ENCODE measurements at places on chromosomes 7 and 10.

DNA sequence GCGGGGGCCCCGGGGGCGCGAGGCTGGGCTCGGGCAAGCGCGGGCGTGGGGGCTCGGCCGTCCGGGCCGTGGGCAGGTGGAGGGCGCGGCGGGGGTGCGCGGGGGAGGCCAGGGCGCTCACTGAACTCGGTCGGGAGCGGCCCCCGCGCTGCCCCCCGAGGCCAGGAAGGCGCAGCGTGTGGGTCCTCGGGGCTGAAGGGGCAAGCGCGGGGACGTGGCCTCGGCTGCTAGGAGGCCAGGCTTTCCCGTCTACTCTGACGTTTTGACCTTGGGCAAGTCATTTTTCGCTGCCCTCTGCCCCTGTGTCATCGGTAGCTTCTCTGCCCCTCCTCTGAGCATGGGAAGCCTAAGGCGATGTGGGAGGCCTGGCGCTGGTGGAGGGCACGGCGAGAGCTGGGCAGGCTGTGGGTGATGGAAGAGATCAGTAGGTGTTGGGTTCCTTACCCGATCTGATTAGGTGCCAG is 441 bp downstream of the FBH1 start:
- DNase-seq, result no peak

GRCh38 chr7:135877805-135878204 is 99.4 kb downstream of the MTPN start:
- no peak for DNase-seq

DNA sequence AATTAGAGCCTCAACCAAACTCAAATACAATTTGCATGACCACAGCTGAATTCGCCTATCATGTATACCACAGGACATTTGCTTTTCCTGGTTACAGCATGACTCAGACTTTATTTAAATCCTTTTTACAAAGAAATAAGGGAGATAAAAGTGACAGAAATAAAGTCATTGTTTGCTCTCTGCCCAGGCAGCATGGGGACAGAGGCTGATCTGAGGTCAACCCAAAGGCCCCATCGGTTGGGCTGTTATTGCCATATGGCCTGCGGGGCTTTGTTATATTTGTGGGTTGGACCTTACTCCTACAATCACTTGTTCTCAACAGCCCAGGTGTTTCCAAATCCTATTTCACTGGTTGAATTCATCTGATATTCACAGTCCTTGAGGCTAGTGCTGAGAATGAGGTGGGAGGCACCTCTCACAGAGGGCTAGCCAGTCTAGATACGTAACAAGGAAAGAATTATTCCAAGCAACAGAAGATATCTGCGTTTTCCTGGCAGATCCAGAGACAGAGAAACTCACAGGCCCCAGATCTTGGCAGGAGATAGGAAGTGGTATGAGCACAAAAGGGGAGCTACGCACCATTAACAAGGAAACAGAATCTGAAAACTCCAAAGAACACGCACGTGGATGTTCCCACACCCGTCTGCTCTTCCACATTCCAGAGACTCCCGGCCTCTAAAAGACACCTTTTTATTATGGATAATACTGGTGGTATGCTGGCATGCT is 117.3 kb downstream of the HIPK2 start:
- DNase-seq, result no peak

DNA sequence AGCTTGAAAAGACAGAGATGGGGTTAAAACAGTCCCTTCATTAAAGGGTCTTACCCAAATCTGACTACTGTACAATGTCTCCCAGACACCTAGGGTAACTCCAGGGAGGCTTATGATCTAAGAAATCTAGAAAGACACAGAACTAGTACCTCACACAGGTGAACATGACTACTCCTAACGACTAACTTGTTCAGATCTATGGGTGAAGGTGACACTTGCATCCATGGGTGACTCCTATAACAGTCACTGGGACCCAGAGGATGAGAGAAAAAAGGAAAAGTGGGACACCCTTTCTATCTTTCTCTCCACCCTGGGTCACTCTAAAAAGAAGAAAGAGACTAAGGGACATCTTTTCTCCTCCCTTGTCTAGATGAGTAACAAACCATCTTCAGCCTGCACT is 19.2 kb downstream of the AKR1C8 start:
- no peak for DNase-seq

GRCh38 chr10:101400585-101400984 is 46.6 kb downstream of the BTRC start:
- no peak for DNase-seq

GRCh38 chr7:27616186-27616491 is 46.5 kb downstream of the HIBADH start:
- no peak for DNase-seq

DNA sequence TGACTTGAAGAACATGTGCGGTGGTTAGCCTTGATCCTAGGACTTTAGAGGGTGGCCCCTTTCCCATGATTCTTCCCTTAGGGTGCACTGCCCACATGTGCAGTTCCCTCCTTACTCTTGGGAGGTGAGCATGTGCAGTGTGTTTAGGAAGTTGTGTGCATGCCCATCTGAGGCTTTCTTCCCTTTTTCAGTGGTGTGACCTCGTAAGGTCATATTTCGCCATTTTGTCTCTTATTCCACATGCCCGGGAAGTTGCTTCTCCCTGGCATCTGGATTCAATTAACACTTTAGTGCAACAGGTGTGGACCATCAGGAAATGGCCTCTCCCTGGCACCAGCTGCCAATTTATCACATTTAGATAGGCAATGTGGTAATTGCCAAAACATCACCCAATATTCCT is 380.6 kb upstream of the VSTM2A start:
- no peak for DNase-seq

- DNase-seq, result no peak
These were observed 4.1 kb downstream of the CPA1 start for GRCh38 chr7:130384371-130384801.

- no peak for DNase-seq
These were observed 10.0 kb upstream of the SERPINE1 start for GRCh38 chr7:101116898-101117297.

- no peak for DNase-seq
These were observed 75.1 kb downstream of the MAD1L1 start for GRCh38 chr7:2157473-2158279.

- no peak for DNase-seq
These were observed 1.6 kb downstream of the ZRANB1 start for GRCh38 chr10:124943301-124944092.

GRCh38 chr10:2980791-2981360 is 86.5 kb upstream of the PFKP start:
- no peak for DNase-seq

GRCh38 chr10:66680886-66681285 is 244.9 kb upstream of the LRRTM3 start:
- DNase-seq, result no peak

DNA sequence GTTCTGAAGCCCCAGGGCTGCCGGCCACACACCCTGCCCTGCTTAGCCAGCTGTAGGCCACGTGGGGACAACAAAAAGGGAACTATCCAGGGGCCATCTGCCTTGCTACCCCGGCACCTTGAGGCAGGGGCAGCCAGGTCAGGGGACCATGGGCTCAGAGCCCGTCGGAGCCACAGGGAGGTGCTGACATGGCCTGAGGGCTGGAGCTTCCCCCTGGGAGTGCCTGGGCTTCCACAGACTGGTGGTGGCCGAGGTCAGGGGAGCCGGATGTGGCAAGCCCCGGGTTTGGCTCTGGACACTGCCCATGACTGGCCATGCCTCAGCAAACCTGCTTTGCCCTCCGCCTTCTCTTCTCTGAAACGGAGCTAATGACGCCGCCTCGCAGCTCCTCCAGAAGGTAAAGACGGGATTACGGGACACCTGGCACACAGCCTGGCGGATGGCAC is 178.5 kb downstream of the EBF3 start:
- no peak for DNase-seq

- no peak for DNase-seq
These were observed 48.8 kb upstream of the DGKI start for GRCh38 chr7:137895301-137896221.

DNA sequence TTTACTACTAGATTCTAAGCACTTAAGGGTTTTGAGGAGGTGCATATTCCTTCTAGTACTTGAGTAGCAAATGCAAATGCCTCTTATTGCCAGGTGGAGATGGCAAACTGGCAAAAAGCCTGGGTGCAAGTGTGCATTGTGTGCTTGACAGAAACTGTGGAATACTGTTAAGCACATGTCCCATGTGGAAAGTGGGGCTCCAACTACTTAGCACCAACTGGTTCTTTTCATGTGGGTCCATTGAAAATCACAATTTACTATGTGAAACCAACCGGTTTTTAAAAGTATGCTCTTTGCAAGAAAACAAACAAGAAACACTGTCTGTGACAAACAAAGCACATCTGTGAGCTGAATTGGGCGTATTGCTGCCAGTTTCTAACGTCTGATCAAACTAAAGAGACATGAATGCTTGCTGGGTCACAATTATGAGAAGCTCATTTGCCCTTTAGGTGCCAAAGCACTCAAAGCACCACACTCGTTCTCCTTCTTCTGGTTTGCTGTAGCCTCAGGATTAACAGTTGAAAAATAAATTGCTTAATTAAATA is 197.4 kb downstream of the SEMA3E start:
- DNase-seq, result no peak

GRCh38 chr10:96678725-96679124 is 41.6 kb downstream of the PIK3AP1 start:
- no peak for DNase-seq

- DNase-seq, result no peak
These were observed 1.2 kb downstream of the ING3 start for GRCh38 chr7:120951826-120952225.

GRCh38 chr10:86400705-86401587 is 34.4 kb upstream of the GRID1 start:
- no peak for DNase-seq

- no peak for DNase-seq
These were observed 48.9 kb downstream of the IRF5 start for GRCh38 chr7:128986609-128987008.

GRCh38 chr10:14925268-14925667 is 28.6 kb downstream of the DCLRE1C start:
- DNase-seq, result no peak

DNA sequence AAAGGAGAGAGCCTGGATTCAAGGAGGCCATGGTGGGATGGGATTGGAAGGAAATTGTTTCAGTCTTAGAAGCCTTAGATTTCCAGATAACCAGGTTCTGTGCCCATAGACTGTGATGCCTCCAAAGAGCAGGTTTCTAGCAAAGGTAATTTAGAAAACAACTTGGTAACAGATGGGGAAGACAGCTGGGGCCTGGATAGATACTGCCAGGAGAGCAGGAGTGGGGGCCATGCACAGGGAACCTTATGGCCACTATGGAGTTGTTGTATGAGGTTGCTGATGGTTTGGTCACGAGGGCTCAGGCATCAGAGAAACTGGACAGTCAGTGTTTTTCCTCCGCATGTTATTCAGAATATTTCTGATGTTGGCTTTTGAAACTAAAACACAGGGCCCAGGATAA is 901.9 kb downstream of the LRMDA start:
- DNase-seq, result no peak

GRCh38 chr7:34838329-34838728 is 180.3 kb downstream of the NPSR1 start:
- no peak for DNase-seq

DNA sequence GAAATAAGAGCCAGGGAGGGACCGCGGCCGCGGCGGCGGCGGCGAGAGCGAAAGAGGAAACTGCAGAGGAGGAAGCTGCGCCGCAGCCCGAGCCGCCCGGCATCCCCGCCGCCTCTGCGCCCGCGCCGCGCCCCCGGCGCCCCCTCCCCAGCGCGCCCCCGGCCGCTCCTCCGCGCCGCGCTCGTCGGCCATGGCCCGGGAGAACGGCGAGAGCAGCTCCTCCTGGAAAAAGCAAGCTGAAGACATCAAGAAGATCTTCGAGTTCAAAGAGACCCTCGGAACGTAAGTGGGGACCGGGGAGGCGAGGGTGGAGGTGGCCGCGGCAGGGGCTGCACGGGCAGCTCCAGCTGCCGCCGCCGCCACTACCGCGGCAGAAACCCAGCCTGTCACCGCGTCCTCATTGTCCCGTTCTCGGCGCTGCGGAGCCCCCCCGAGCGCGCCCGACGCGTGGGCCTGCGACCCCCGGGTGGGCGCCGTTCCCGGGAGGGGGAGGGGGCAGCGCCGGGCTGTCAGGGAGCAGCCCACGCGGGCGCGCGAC is 351 bp downstream of the CAMK1D start:
- no peak for DNase-seq

GRCh38 chr10:114260366-114260765 is 21.3 kb downstream of the VWA2 start:
- DNase-seq, result no peak

DNA sequence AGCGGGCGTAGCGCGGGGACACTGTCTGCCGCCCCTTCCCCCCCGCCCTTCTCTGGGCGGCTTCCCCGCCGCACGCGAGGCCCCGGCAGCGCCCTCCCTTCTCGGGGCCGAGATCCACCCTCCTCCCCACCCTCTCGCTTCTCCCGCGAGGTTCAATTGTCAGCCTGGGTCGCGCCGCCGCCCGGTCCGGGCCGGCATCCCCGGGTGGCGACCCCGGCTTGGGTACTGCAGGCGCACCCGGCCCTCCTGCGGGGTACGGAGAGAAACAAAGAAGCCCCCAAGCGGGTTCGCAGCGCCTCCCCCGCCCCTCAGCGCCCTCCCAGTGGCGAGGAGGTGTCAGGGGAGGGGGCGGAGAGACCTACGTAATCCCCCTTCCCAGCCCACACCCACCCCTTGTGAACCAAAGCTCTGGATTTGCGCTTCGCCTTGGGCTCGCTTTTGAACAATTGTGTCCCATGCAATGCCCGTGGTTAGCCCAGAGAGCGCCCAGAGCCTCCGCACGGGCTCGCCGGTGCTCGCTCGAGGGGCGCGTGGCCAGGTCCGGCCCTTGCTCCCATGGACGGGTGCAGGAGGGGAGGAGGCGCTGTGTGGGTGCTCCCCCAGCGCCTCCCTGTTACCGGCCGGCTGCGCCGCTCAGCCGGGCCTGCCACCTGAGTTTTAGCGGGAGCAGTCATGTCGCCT is 634 bp downstream of the HECW1 start:
- DNase-seq, result no peak

GRCh38 chr7:43509906-43510305 is 73.0 kb upstream of the STK17A start:
- DNase-seq, result no peak

- DNase-seq, result no peak
These were observed 332.0 kb upstream of the ZNF32 start for GRCh38 chr10:43980715-43981114.

Data from GDM1 (cell line).